Cardiac septum (tissue), 1 donor: ENCODE measurements at places on chromosomes 6 and 20.

- no peak for DNase-seq
Measured at GRCh38 chr6:73903155-73903554, 207.2 kb downstream of the CD109 start.

- no peak for DNase-seq
Measured at GRCh38 chr6:25017486-25017885, 81.7 kb upstream of the RIPOR2 start.

DNA sequence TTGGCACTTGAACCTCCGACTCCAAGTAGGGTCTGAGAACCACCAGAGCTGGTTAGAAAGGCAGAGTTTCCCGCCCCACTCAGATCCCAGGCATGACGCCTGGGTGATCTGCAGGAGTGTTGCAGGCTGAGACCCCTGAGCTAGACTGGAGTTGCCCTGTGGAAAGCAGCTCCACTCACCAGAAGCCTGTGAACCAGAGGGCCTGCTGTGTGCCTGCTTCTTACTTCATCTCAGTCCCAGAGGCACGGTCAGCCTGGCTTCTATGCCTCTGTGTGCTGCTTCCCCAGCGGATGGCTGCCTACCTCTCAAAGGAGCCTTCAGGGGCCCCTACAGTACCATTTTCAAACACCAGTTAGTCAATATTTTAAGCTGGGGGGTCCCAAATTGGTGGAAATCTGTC, 15.6 kb upstream of the CCN6 start:
- DNase-seq = no peak

DNA sequence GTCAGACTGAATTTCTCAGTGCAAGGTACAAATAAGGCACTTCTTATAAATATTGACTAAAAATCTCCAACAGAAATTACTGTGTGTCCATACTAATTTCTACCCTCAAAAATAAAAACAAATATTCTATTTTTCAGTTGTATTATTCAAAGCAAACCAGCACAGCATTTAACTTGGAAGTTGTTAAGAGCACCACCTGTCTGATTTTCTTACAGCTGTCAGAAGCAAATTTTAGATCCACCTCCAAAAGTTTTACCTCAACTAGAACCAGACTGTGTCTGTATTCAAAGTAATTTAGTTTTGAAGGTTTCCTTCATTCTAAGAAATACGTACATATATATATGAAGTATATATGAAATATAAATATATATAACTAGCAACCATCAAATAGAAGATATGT, 1.2 kb downstream of the TRDN start:
- DNase-seq = no peak

GRCh38 chr20:45085289-45085688, 15.6 kb downstream of the KCNS1 start:
- no peak for DNase-seq

GRCh38 chr6:131651782-131652181, 14.7 kb downstream of the ENPP3 start:
- no peak for DNase-seq
